ENCODE measurements at places on chromosomes 3 and 15.

DNA sequence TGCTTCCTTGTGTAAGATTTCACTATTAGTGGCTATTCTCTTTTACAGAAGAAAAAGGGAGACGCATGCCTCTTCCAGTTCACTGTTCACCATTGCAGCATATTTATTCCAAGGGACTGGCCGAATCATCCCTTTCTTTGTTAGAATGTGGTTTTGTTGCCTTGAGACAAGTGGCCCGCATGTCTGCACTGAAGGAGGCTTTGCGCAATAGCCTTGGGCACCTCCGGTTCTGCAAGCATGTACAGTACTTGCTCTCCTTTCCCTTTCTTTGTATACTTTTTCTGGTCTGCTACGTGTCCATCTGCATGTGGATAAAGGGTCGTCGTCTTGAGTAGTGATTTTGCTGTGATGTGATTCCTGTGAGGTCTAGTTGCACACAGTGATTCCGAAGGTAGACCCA lies 43.0 kb downstream of the FLNB start:
- DNase-seq = no peak

DNA sequence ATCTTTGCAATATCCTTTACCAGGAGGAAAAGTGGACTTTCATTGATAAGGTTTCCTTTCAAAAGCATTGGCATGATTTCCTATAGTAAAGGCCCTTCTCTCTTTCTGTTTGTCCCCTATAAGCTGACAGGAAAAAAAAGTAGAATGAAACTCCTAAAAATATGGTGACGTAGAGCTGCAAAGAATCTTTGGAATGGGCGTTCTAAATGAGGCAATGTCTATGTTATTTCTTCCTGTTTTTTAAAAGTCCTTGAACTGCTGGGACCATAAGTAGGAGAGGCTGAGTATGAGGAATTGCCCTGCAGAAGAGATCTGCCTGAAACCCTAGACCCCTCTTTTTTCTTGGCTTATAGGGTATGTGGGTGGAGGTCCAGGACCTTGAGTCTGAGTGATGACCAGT lies 17.2 kb downstream of the ST3GAL6 start:
- DNase-seq = no peak

- DNase-seq = no peak
Measured at GRCh38 chr3:55669133-55669532, 182.0 kb upstream of the WNT5A start.

DNA sequence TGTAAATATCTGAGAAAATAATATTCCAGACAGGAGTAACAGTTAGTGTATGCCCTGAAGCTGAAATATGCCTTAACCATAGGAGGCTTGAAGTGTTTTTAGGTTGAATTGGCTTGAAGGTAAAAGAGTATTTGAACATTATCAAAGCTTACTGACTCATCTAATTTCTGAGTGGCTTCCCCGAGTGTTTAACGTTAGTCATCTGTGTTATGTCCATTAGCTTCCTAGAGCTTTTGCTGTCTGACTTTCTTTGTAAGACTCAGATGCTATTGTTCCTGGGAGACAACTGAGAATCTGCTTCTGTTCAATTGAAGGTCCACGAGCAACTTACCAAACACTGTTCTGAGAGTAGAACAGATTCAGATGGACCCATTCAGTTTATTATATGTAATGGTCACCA lies 656.8 kb upstream of the NECTIN3 start:
- DNase-seq = no peak

DNA sequence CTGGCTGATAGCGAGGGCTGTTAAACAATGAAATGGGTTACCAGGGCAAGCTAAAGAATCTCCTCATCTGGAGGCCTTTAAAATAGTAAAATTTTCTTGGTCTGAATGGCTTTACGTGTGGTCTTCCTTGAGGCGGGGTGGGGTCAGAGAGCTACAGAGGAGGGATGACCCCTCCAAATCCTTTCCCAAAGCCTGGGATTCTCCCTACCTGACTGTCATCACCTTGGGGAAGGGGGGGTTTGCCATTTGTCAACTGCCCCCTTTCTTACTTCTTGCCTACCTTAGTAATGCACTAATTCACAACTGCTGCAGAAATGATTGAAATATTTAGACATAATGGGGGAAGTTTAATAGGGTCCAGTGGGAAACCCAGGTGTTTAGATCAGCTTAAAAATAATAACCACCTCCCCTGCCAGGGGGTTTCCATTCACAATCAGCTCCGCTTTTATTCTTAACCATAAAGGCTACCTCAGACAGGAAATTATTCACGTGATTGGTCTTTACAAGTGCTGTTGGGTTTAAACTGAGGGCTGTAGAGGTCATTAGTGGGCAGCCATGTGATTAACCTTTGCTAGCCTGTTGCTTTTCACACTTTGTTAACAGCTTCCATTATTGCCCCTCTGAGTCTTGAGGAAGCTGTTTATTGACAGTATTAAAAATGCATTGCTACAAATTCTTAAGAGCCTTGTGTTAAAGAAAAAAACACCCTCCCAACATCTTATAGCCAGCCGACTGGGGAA lies 276.5 kb upstream of the ATP11B start:
- DNase-seq = no peak

GRCh38 chr15:89125088-89125826 lies 37.0 kb downstream of the ABHD2 start:
- no peak for DNase-seq

DNA sequence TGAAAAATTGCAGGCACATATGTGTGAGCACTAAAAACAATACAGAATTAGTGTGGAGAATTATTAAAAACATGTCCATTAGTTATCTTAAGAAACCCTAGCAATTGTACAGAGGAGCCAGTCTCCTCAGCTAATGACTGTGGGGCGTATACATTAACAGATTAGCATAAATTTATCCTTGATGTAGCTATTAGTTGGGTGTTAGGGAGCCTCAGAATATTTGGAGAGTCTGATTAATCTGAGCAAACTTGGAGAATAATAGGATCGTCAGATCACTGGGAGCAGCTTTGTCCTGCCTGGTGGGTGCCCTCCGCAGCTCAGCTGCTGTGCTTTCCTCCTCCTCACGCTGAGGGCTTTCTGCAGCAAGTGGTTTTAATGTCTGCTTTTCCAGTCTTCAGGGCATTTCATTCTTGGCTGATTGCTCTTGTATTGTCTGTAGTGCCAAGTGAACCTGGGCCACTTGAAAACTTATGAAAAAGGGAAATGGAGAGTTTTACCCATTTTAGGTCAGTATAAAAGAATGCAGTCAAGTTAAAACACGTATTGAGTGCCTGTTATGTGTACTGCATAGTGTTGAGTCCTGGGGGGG lies 417.4 kb upstream of the SEMA6D start:
- no peak for DNase-seq

All from activated naive CD4-positive, alpha-beta T cell treated with anti-CD3 and anti-CD28 coated beads, Interleukin-2, amount 50 U/mL, for 72 hours (primary cell).